ENCODE measurements at places on chromosomes 2 and 18. TPM values are rescaled to one million over a fixed set of nuclear protein-coding genes. Genes with fewer than 3 reads are reported as not detected.

CRACDL gene
- total RNA-seq, result not detected

NTSR2 gene
- not detected for total RNA-seq

TAF1B gene
- total RNA-seq, result 18.2 TPM

EFEMP1 gene
- 1,445 TPM for total RNA-seq

ALKAL2 gene
- total RNA-seq, result not detected

SP5 gene
- not detected for total RNA-seq

PCGF1 gene
- 19.9 TPM for total RNA-seq

RFTN2 gene
- 10.5 TPM for total RNA-seq

EVX2 gene
- total RNA-seq, result under 0.01 TPM

COX7A2L gene
- 219 TPM for total RNA-seq

MEP1B gene
- not detected for total RNA-seq

AQP12B gene
- total RNA-seq, result not detected

TPO gene
- not detected for total RNA-seq

CPLX4 gene
- not detected for total RNA-seq

GLI2 gene
- 11.3 TPM for total RNA-seq

ANKRD29 gene
- total RNA-seq, result 7.3 TPM

ZNF396 gene
- total RNA-seq, result 2.8 TPM

CTDP1 gene
- total RNA-seq, result 24.2 TPM

DBI gene
- 150 TPM for total RNA-seq

SCYGR7 gene
- total RNA-seq, result not detected

PAX8 gene
- 0.14 TPM for total RNA-seq

CHRND gene
- total RNA-seq, result not detected

IL36A gene
- not detected for total RNA-seq

KIAA2012 gene
- under 0.01 TPM for total RNA-seq

Data from smooth muscle cell of bladder (primary cell).